ENCODE measurements at places on chromosomes 2 and 18.

DNA sequence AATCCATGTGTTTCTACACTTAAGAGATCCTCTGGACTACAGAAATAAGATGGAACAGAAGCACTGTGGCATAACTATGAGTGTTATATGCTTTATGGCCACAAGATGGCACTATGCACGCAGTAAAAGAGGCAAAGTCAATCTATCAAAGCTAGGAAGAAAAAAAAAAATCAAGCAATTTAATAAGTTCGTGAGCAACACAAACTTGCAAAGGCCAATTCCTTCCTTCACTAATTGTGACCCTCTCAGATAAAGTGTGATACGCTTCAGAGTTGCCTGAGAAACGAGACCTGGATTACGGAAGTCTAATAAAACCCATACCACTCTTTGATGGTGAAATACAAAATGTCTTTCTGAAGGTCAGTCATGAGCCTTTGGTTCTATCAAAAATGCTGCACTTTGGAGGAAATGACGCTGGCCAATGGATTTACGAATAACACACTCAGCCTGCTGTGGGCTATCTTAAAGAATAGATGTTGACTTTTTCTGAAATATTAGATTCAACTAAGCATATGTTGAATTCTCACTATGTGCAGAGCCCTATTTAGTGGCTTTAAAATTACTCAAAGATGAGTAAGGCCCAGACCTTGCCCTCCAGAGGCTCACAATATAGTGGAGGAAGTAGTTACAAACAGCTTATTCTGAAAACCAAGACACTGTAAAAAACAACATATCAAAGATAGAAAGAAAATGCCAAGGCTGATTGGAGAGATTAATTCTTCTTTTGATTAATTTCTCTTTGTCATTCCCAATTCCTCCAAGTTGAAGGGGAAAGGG, 35.5 kb upstream of the TTR start:
- peak; percentile 20 for DNase-seq

DNA sequence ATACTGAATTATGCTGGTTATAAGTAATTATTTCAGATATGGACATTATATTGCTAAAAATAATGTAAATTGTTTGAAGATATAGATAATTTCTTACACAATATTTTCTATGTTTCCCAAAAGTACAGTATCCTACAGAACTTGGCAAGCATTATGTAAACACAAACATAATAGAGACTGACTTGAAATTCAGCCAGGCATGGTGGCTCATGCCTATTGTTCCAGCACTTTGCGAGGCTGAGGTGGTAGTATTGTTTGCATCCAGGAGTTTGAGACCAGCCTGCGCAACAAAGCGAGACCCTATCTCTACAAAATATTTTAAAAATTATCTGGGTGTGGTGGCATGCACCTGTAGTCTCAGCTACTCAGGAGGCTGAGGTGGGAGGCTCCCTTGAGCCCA, 1300.5 kb upstream of the DDX18 start:
- no peak for DNase-seq

- DNase-seq = no peak
Measured at GRCh38 chr18:79411614-79412526, 16.1 kb downstream of the NFATC1 start.

- DNase-seq = no peak
Measured at GRCh38 chr2:152740743-152741328, 22.4 kb downstream of the ARL6IP6 start.

DNA sequence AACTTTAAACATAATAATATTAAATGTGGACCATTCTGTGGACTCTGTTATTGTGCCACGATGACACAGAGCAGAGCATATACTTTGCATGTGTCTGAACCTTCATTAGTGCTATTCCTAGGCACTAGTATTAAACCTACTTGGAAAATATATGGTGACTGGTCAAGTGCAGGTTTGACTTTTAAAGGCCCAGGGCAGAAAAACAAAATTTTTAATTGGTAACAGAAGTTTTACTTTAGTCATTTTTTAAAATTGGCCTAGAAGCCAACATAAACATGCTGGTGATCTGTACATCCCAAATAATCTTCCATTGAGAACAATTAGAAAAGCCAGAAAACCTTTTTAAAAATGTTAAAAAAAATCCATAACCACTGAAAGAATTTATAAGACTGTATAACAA, 16.6 kb downstream of the LDAH start:
- no peak for DNase-seq

GRCh38 chr2:134261398-134262131, 7.7 kb downstream of the MGAT5 start:
- DNase-seq = no peak

DNA sequence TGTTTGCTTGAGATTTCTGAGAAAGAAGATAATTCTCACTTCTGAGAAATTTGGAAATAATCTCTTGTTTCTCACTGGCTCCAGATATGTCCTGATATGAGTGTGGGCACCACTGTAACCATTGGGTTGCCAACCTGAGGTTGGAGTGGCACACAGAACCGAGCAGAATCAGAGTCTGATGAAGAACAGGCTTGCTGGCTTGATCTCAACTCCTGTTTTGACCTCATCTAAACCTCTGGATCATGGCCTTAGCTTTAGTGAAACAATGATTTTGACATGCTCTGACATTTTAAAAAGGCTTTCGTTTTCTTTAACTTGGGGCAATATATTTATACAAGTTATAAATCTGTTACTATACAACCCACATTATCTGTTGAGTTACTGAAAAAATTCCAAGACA, 548.0 kb downstream of the IRS1 start:
- DNase-seq = no peak

GRCh38 chr2:238016526-238016925, 44.3 kb upstream of the SCLY start:
- DNase-seq = no peak

GRCh38 chr2:237020090-237020489, 65.6 kb upstream of the COPS8 start:
- DNase-seq = no peak

DNA sequence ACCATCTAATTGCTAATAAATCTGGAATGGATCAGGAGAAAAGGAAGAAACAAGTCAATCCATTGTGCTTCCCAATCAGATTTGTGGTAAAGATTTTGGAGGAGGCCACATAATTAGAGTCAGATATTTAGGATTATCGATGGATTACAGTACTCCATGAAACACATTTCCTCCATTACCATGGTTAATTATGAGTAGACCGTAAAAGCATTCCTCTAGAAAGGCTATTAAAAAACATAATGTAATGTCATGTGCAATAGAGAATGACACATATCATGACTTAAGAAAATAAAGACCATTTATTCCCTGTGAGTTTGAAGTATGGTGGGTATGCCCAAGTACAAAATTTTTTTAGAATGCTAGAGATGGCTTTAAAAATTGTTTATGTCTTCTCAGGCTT, 96.1 kb downstream of the ITGA4 start:
- DNase-seq = no peak

DNA sequence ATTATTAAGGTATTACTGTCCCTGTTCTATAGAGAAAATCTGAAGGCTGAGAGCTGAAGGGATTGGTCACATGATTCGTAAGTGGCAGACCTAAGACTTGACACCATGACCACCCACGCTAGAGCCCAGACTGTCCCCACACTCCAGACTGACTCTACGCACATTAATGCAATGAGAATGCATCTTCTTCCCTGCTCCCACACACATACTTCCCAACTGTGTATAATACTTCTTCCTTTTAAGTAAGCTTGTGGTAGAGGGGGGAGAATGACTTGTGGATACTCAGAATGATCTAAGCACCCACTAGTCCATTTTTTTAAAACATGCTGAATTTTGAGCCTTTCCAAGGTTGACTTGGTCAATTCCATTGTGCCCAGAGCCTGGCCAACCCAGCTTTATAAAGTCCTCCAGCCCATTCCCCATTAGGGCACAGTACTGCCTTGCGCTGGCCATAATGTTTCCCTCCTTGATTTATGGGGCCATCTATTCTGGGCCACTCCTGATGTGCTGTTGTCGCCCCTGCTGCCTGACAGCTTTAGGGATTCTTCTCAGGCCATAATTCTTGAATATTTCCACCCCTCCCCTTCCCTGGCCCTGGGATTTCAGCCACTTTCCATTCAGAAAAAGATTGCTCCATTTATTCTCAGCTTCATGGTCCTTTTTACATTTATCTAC, 28.7 kb downstream of the ALK start:
- DNase-seq = no peak

GRCh38 chr2:223941579-223942277, 3.4 kb downstream of the WDFY1 start:
- no peak for DNase-seq

DNA sequence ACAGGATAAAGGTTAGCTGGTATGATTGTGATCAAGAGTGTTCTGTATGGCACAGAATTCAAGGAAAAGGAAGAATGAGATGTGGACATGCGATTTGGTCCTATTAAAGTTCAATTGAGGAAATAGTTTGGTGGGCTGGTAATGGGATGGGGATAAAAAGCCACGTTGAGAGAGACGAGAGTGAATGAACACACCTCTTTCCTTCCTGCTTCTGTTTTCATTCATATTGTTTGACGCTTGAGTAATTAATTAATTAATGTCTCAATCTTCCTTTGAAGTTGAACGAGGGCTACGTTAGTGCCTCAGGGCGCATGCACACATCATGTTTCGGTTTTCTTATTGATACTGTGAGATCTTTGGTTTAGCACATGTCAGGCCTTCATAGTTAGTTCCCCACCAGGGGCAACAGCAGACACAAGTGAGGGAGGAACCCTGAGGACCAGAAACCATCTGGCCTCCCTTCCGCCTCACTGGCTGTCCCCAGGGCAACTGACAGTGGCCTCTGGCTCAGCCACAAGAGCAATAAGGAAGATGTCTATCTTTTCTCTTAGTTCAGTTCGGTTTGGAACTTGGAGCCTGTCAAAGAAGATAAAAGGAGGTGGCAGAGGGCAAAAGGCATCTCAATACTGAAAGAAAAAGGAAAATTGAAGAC, 116.0 kb downstream of the LIPG start:
- DNase-seq = peak; percentile 47

DNA sequence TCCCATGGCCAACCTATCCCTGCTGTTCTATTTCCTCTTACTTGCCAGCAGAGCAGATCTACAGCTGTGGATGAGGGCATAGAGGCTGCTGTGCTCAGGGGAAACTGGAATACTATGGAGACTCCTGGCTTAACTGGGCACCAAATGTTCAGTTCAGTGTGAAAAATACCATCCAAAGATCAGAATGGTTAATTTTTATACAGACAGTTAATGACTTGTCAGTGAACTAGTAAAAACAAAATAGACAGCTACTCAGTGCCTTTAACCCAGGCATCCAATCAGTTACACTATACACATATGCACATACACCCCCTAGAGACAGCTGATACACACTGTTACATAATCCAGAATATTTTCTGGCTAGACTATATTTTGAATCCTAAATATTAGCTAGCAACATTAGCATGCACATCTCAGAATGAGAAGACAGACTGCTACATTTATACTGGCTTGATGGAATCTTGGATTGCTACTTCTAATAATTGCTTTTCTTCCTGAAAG, 59.1 kb upstream of the WIPF1 start:
- no peak for DNase-seq

GRCh38 chr2:33430077-33430476, 46.4 kb upstream of the RASGRP3 start:
- no peak for DNase-seq

GRCh38 chr2:9565436-9566153, 10.0 kb upstream of the ADAM17 start:
- DNase-seq = no peak

DNA sequence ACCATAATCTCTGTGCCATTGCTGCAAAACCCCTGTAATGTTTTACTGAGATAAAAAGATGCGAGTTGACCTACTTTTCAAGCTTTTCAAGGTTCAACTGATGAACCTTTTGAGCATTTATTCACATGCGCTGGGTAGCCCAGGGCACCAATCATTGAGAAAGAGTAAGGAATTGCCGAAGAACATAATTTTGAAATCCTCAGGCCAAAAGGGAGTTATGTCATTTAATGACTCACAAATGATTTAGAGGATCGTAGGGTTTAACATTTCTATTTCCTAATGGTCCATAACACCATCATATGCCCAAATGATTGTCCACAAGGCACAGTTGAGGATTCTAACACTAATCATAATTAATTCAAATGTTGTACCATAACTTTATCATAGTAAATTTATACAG, 20.2 kb upstream of the DLX1 start:
- no peak for DNase-seq

GRCh38 chr2:65227020-65227455, 593 bp upstream of the ACTR2 start:
- no peak for DNase-seq

GRCh38 chr2:27471961-27472360, 17.6 kb downstream of the IFT172 start:
- DNase-seq = no peak

- DNase-seq = no peak
Measured at GRCh38 chr18:48866028-48866733, 84.6 kb downstream of the SMAD7 start.

GRCh38 chr18:59061914-59062642, 77.6 kb upstream of the SEC11C start:
- no peak for DNase-seq

DNA sequence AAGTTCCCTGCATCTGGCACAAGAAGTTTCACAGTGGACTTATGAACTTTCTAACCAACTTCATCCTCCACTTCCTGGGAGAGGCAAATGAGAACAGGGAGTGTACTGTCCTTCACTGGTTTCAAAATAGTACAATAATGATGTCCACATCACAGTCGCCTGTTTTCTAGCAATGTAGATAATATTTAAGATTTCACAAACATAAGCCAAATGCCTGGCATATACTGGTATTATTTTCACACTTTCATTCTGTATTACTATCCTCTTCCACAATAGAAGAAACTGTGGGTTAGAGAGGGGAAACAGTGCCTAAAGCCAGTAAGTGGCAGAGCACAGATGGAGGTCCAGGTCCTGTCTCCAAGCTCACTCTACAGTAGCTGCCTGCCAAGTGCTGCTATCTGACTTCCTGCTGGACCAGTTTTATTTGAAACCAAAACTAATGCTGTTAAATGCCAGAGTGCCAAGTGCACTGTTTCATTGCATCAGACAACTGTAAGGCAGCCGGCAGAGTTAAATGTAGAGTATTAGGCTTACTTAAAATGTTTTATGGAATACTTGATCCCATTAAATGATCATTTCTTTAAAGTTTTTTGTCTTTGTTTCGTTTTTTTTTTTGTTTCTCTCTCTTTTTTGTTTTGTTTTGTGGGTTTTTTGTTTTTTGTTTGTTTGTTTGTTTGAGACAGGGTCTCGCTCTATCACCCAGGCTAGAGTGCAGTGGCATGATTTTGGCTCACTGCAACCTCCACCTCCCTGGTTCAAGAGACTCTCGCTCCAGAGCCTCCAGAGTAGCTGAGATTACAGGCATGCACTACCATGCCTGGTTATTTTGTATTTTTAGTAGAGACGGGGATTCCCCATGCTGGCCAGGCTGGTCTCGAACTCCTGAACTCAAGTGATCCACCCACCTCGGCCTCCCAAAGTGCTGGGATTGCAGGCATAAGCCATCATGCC, 15.1 kb downstream of the COBLL1 start:
- DNase-seq = no peak

DNA sequence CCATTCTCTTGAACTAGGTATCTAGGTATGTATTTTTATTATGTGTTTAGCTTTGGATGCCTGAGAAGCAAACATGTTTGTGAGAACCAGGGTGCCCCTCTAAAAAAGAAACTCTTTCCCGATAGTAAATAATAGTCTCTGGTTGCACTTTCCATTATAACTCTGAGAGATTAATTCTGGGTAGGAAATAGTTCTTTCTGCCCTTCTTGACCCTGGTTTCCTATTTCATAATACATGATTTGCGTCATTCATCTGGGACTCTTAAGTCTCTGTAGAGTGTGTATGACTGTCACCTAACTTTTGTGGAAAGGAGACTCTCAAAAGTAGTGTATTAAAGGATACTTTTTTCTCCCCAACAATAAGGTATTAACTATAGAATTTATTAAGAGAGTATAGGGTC, 31.5 kb downstream of the ACSL3 start:
- no peak for DNase-seq

Measured in GM18507 (cell line).